ENCODE measurements at places on chromosomes 4 and X.

- DNase-seq: no peak
These were observed 17.8 kb downstream of the HSD17B13 start for GRCh38 chr4:87304745-87305432.

GRCh38 chr4:80069837-80070731 is 2.9 kb downstream of the ANTXR2 start:
- DNase-seq: no peak

GRCh38 chrX:21978346-21978745 is 37.8 kb downstream of the SMS start:
- DNase-seq: no peak

DNA sequence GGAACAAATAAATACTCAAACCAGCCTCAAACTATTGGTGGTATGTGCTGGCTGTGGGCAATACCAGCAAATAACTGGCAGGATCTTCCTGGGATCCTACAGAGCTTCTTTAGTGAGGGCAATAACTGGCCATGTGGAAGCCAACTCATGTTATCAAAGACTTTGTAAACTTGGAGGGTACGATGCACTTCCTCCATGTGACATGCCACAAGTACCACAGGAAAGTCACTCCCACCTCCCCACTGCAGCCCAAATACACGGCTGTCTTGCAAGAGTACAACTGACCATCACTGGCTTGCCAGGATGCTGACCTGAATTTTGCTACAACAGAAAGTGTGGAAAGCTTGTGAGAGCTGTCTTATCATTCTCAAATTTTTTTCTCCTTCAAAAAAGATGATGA is 93.3 kb upstream of the MAML3 start:
- DNase-seq: no peak
